Hematopoietic multipotent progenitor cell treated with erythropoietin and hydrocortisone succinate and interleukin-3 and kit ligand, for 6 days (in vitro differentiated cells): ENCODE measurements at places on chromosomes 2 and 18.

- DNase-seq, result no peak
Measured at GRCh38 chr2:216956820-216957493, 97.1 kb upstream of the TNP1 start.

- DNase-seq, result no peak
Measured at GRCh38 chr2:64637931-64638330, 15.8 kb downstream of the SERTAD2 start.

DNA sequence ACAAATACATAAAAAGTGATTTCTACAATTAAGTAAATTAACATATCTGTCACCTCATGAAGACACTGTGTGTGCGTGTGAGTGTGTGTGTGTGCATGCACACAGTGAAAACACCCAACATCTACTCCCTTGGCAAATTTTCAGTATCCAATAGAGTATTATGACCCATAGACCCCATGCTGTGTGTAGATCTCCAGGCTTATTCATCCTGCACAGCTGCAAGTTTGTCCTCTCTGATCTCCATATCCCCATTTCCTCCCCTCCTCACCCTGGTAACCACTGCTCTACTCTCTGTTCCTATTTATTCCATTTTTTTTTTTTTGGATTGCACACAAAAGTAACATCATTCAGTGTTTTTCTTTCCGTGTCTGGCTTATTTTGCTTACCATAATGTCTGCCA, 391.0 kb downstream of the SOX11 start:
- DNase-seq, result no peak

- DNase-seq, result no peak
Measured at GRCh38 chr2:236824836-236825235, 255.2 kb downstream of the ACKR3 start.

GRCh38 chr2:152513681-152514080, 178.7 kb downstream of the FMNL2 start:
- DNase-seq, result no peak

DNA sequence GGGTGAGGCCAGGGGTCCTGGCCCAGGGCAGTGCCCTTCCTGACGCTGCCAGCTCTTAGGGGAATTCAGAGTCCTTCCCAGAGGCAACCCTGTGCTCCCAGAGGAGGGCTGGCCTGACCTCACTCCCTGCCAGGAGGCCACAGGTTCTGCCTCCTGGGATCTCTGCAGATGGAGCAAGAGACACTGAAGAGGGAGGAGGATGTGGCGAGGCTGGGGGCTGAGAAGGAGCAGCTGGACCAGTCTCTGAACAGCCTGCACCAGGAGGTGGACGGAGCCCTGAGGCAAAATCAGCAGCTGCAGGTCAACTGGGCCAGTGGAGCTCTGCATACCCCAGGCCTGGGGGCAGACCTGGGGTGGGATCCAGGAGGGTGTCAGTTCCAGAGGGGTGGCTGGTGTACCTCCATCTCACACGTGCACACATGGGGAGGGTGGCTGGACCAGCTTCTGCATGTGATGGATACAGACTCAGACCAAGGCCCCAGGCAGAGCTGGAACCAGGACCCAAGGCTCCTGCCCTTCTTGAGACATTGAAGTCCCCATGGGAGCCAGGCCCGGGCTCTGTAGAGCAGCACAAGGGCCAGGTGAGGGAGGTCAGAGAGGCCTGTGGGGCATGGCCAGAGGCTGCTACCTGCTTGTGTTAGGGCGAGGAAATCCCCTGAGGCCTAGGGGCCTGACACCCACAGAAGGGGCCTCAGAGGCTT, 9.7 kb upstream of the SNED1 start:
- DNase-seq, result no peak
